ENCODE measurements at places on chromosomes 5 and 9. TPM values are rescaled to one million over a fixed set of nuclear protein-coding genes. Genes with fewer than 3 reads are reported as not detected.

DNA sequence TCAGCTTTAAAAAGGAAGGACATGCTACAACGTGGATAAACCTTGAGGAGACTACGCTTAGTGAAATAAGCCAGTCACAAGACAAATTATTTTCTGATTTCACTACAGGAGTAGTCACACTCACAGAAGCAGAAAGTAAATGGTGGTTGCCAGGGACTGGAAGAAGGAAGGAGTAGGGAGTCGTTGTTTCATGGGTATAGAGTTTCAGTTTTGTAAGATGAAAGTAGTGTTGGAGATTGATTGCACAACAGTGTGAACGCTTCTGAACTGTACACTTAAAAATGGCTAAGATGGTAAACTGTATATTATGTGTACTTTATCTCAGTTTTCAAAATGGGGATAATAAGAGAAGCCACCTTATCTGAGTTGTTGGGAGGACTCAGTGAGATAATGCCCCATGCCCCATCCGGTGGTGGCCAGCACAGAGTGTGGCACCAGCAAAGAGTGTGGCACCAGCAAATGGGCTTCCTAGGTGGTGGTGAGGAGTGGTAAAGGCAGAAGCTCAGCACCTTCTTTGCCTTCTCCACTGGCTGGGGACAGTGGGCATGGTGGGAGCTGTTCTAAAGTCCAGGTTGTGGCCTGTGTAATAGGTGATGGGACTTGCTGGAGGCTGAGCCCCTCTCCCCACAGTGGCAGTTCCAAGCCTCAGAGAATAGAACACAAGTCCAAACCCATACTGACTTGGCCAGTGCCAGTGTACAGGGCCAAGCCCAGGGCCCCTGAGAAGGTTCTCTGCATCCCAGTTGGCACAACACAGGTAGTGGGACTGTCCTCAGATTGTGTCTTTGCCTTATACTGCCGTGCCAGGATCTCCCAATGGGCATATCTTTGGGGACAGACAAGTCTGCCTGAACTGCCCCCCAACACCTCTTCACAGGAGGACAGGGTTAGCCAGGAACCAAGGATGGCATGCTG lies 4.4 kb downstream of the SLC22A4 start:
- DNase-seq, result no peak
- H3K27me3 ChIP-seq, result peaks cover 24% of the 10 kb centered on the region
- no peak overlapping the region for H3K27ac ChIP-seq
- H3K36me3 ChIP-seq, result no peaks in the 10 kb centered on the region
- no peak overlapping the region for H3K4me3 ChIP-seq
- H3K4me1 ChIP-seq, result peaks cover 3% of the 10 kb centered on the region

DNA sequence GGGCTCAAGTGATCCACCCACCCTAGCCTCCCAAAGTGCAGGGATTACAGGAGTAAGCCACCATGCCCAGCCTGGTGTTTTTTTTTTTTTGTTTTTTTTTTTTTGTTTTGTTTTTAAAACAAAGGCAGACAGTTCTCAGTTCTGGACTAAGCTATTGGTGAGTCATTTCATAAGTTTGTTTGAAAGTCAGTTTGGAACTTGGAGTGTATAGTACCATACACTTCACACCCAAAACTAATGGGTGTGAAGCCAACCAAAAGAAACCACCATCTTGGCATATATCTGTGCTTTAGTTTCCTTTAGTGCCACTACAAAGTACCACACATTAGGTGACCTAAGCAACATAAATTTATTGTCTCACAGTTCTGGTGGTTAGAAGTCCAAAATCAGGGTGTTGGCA lies 13.4 kb downstream of the MAST4 start:
- no peak for DNase-seq
- no peaks in the 10 kb centered on the region for H3K27me3 ChIP-seq
- H3K4me1 ChIP-seq, result no peaks in the 10 kb centered on the region
- H3K4me3 ChIP-seq, result no peak overlapping the region
- H3K27ac ChIP-seq, result no peak overlapping the region

Gene CARD9
- total RNA-seq, result 0.49 TPM

DNA sequence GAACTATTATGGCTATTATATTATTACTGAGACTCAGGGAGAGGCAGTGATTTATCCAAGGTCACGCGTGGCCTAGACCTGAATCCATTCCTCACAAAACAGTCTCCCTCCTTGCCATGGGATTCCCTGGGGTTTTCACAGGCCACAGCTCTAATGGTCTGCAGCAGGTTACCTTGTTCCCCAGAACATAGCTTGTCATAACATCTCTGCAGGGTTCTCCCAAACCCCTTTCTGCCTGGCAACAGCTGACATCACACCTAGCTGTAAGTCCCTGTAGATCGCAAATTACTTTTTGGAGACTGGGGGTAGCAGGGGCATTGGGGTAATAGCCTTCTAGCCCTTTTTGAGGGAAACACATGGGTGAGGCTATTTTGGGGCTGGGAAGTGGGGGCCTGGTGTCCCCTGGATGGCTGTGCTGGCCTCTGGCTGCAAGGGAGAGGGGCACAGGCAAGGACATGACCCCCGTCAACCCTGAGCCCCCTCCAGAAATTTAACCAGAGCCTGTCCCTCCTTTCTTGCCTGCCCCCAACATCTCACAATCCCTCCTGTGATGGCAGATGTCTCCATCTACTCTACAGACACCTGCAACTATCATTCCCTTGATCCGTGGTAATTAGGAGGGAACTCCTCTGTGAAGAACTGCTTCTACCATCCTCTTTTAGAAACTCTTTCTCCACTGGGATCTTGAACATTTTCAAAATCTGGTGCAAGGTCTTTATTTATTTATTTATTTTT lies 1.3 kb downstream of the CD74 start:
- peak overlapping the region; percentile 61 for H3K4me3 ChIP-seq
- H3K36me3 ChIP-seq, result no peaks in the 10 kb centered on the region
- H3K4me1 ChIP-seq, result peaks cover 35% of the 10 kb centered on the region

- DNase-seq, result peak; percentile 74
- no peak overlapping the region for H3K27ac ChIP-seq
- peaks cover 35% of the 10 kb centered on the region for H3K4me1 ChIP-seq
- no peaks in the 10 kb centered on the region for H3K36me3 ChIP-seq
- no peaks in the 10 kb centered on the region for H3K27me3 ChIP-seq
These were observed 405.4 kb upstream of the ACTBL2 start for GRCh38 chr5:57887851-57888621.

Gene PGM5
- not detected for total RNA-seq

DNA sequence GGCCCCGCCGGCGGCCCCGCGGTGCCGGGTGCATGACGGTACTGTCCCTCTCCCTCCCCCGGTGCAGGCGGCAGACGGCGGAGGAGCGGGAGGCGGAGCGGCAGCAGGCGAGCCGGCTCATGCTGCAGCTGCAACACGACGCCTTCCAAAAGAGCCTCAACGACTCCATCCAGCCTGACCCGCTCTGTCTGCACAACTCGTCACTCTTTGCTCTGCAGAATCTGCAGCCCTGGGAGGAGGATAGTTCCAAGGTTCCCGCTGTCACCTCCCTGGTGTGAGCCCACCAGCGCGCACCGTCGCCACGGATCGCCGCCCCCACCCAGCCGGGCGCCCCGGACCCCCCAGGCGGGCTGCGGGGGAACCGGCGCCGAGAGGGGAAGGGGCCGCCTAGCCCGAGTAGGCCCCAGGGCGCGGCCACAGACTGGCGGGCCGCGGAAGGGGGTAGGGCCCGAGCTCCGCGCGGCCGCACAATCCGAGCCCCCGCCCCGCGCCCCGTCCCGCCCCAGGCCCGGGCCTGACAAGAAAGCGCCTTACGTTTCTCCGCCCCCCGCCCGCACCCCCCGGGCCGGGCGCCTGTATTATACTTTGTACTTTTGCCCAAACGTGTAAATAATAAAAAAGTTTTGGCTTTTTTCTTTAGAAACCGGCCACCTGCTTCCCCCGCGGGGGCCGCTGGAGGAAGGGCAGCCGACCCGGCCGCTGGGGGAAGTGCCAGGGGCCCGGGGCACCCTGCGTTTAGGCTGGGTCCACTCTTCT lies 2.5 kb downstream of the TLX3 start:
- peaks cover 37% of the 10 kb centered on the region for H3K4me1 ChIP-seq
- DNase-seq, result peak; percentile 79
- peak overlapping the region; percentile 52 for H3K4me3 ChIP-seq
- H3K27ac ChIP-seq, result no peak overlapping the region
- no peaks in the 10 kb centered on the region for H3K36me3 ChIP-seq

Gene TSC1
- 48.0 TPM for total RNA-seq

DNA sequence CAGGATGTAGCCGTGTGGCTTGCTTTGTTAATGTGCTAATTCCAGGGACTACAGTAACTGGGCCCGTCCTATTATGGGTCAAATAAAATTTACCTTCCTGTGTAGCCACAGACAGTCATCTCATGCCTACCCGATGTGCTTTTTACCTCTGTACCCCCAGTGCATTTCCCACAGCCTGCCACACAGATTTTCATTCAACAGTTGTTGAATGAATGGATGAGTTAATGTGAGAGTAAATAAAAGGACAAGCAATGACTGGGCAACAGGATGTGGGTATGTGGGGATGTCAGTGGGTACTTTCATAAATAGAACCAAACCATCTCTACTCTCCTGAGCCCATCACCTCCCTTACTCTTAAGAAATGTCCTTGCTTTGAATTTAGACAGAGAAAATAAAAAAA lies 441.2 kb upstream of the ZNF462 start:
- H3K4me3 ChIP-seq, result no peak overlapping the region
- H3K27me3 ChIP-seq, result no peaks in the 10 kb centered on the region
- peaks cover 14% of the 10 kb centered on the region for H3K4me1 ChIP-seq
- no peak overlapping the region for H3K27ac ChIP-seq
- no peak for DNase-seq
- no peaks in the 10 kb centered on the region for H3K36me3 ChIP-seq

DNA sequence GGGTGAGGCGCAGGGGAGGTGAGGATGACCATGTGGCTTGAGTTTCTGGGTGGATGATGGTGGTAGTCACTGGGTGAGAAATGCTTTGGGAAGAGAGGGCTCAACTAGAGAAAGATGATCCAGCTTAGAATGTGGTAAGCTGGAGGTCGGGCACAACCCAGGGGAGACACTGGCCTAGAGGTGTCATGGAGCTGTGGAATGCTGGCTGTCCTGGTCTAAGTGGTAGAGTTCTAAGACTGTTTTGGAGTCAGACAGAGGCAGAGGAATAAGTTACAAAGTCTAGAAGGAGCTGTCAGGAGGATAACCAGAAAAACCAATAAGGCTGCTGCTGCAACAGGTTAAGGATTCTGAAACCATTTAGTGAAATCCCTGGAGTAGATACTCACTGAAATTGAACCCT lies 19.2 kb upstream of the ACSL6 start:
- H3K4me1 ChIP-seq, result no peaks in the 10 kb centered on the region
- H3K27me3 ChIP-seq, result no peaks in the 10 kb centered on the region

Gene SLC6A7
- not detected for total RNA-seq

Gene VCAN
- 404 TPM for total RNA-seq

Gene ALDH1A1
- 3.4 TPM for total RNA-seq

Gene GPR151
- total RNA-seq, result not detected

DNA sequence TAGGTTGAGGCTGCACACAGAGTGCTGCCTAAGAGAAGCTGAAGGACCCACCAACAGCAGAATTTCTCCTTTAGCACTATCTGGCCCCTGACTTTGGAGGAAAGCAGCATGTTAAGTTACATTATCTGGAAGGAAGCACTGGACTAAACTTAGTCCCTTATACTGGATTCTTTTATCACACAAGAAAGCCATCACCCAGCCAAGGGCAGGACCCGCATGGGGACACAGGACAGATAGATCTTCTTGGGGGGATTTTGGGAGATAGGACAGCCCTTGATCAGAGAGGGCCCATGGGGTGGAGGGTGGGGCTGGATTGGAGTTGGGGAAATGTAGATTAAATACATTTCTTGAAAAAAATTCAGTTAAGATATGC lies 14.4 kb downstream of the ANKRD33B start:
- no peak overlapping the region for H3K4me3 ChIP-seq
- no peak overlapping the region for H3K27ac ChIP-seq
- H3K27me3 ChIP-seq, result no peaks in the 10 kb centered on the region
- no peak for DNase-seq
- no peaks in the 10 kb centered on the region for H3K36me3 ChIP-seq
- H3K4me1 ChIP-seq, result peaks cover 8% of the 10 kb centered on the region

- no peaks in the 10 kb centered on the region for H3K27me3 ChIP-seq
- no peak for DNase-seq
- no peak overlapping the region for H3K27ac ChIP-seq
- peaks cover 14% of the 10 kb centered on the region for H3K4me1 ChIP-seq
These were observed 75.5 kb downstream of the TSPAN17 start for GRCh38 chr5:176722757-176723156.

DNA sequence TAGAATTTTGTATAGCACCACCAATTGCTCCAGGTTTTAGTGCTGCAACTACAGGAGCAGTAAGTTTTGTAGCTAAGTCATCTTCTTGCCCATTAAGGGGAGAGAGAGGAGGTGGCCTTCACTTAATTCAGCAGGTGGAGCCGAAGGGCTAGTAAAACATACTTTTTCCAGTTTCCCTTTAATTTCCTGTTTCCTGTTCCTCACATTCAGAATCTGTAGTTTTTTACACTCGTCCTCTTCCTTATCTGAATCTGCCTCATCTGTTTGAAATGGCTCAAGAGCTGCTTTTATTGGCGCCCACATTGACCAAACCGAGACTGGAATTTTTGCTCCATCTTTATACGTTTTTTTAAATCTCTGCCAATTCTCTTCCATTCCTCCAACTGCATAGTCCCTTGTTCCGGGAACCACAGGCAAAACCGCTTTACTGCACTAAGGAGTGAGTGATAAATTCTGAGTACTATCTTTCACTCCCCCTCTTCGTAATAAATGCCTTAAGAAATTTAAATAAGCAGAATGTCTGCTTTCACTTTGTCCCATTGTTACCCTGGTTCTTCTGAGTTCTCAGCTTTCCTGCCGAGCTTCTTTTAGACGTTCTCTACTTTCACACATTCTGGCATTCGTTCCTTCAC lies 133.9 kb downstream of the DROSHA start:
- H3K4me1 ChIP-seq, result peaks cover 15% of the 10 kb centered on the region
- DNase-seq, result no peak

DNA sequence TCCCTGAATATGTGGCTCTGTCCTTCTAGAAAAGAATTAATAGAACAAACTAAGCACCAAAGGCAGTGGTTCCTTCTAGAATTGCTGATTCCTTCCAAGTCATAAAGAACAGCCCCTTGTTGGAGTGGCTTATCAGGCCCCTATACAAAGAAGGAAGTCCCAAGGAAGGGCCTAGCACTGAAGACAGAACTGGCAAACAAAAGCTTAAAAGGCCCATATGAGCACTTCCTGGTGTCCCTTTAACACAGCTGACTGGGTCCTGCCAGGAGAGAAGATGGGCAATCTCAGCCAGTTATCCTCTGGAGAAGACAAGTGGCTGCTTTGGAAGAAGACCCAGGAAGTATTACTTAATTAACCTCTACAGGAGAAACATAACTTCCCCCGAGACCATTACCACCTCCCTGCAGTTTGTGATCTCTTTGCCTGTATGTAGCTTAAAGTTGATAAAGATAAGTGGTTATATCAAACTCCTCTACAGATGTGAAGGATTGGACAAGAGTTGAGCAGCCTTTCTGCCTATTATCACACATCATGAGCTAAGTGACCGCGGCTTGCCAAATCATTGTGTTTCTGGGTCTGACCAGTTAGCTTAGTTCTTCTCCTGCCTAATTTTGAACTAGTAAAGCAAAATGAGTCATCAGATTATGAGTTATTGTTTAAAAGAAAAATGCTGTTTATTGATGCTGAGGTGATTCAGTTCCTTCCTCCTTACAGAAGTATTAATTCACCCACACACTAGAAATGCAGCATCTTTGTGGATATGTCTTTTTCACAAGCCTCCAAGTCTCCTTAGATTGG lies 13.3 kb upstream of the STING1 start:
- no peaks in the 10 kb centered on the region for H3K27me3 ChIP-seq
- no peaks in the 10 kb centered on the region for H3K36me3 ChIP-seq
- DNase-seq, result no peak
- no peak overlapping the region for H3K27ac ChIP-seq
- no peak overlapping the region for H3K4me3 ChIP-seq

- H3K4me1 ChIP-seq, result peaks cover 25% of the 10 kb centered on the region
- no peak overlapping the region for H3K27ac ChIP-seq
- H3K36me3 ChIP-seq, result no peaks in the 10 kb centered on the region
- DNase-seq, result peak; percentile 28
- no peaks in the 10 kb centered on the region for H3K27me3 ChIP-seq
- no peak overlapping the region for H3K4me3 ChIP-seq
These were observed 118.4 kb downstream of the GDNF start for GRCh38 chr5:37721447-37721871.

Data from GM23338 (cell line).